Stimulated activated CD4-positive, alpha-beta T cell treated with anti-CD3 and anti-CD28 coated beads, TNF-alpha, amount 100 ng/mL, for 48 hours (primary cell): ENCODE measurements at places on chromosomes 6 and 20.

DNA sequence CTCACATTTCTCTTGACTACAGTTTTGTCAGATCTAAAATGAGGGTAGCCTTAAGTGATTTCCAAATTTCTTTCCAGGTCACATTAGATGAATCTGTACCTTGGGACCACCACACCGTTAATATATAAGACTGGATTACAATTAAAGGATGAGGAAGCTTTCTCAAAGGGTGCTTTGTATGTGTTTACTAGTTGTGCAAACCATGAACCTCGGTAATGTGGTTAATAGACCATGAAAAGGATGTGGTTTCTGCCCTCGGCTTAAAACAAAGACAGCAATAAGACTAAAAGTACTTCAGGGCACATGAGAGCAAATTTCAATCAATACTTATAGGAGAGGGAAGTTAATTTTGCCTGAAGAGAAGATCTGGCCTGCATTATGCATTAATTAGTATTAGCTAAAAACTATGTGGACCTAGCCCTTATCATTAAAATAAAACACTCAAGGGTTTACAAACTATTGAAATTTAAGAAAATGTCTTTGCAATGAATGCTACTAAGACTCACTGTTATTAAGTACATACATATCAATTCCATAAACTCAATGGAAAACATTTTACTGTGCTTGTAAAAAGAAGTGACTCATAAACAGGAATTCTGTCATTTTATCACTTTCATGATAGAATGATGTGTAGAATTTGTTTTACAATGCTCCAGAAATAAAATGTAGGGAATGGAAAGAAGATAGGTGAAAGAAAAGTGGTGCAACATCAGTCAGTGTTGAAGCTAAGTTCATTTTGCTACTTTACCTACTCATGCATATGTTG is 936 bp upstream of the TMX4 start:
- no peak for DNase-seq

DNA sequence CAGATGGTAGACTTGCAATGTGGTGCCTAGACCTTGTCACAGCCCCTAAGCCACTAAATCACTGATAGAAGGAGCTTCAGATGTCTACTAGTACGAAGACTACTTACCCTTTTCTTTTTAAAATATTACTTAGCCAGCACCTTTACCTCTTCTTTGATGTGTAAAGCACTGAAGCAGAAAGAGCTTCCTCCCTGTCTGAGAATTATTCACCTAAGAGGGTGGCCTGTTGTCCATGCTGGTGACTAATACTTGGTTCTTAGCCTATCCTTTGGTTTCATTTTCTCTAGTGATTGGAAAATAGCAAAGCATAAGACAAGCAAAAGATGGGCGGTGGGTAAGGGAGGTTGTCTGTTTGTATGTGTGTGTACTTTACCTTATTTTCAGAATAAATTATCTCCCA is 794.6 kb downstream of the TFAP2A start:
- DNase-seq: no peak

DNA sequence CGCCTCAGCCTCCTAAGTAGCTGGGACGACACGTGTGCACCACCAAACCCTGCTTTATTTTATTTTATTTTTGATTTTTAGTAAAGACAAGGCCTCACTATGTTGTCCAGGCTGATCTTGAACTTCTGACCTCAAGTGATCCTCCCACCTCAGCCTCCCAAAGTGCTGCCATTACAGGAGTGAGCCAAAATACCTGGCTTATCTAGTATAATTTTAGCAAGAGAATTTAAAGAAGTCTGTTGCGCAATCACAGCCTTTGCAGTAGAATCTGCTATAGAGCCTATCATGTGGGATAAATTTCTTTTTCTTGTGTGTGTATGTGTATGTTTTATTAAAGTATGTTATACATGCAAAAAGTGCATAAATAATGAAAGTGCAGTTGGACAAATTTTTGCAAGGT is 92.1 kb upstream of the ANKEF1 start:
- DNase-seq: no peak

GRCh38 chr20:62704341-62704948 is 4.2 kb upstream of the NTSR1 start:
- DNase-seq: no peak
